ENCODE measurements at places on chromosomes 5 and 9.
A peak's percentile ranks its signal among the peaks of the same experiment; 100 is the strongest.

DNA sequence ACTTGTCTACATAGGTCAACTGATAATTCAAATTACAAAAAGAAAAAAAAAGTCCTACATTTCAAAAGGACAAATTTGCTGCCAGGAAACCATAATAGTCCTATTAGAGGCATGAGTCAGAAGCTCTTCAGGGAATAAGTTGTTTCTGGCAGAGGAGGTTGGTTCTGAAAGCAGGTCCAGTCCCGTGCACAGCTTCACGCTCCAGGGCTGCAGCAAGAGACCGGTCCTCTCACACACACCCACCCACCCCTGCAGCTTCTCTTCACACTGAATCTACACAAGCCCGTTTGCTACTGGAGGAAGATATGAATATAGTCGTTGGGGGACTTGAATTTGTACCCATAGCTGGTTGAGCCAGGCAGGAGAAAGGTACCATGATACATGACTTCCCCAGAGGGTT, 36.9 kb upstream of the SLC1A3 start:
- no peak for DNase-seq

GRCh38 chr9:135589596-135590485, 28.3 kb downstream of the PAEP start:
- no peak for DNase-seq

DNA sequence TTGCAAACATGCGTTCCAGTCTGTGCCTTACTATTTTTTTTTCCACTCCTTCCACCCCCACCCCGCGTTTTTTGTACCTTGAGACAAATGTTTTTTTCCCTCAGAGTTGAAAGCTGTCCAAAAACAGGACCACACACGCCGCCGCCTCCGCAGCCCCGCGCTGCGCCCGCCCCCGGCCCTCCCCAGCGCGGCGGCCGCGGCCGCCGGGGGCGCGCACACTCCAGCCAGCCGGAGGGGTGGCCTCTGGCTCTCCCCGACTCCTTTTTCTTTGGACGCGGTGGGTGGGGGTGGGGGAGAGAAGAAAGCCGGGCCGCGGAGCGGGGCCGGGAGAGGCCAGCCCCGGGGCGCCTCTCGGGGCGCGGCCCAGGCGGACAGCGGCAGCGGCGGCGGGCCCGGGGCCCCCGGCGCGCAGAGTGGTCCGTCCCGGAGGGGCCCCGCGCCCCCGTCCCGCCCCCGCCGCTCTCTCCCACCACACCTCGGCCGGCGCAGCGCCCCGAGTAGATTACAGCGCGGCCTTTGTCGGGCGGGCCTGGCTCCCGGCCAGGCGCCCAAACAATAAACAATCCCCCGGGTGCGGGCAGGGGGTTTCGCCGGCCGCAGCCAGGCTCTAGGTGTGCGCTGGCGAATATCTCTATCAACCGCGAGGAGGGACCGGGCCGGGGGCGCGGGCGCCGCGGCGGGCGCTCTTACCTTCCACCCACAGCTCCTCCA, 10.9 kb downstream of the PTCH1 start:
- DNase-seq = no peak

DNA sequence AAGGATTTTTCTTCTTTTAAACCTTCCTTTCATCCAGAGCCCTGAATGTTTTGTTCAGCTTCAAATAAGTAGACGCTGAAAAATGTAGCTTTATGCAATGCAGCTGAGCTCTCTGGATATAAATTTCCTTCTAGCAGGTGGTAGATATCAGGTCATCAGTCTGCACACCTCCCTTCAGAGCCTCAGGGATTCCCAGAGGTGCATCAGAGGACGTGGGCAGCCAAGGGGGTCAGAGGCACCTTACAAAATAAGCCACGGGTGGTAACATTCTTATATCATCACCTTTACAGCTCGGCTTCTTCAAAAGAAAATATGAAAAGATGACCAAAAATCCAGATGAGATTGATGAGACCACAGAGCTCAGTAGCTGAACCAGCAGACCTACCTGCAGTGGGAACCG, 19.3 kb downstream of the MOCS2 start:
- no peak for DNase-seq

DNA sequence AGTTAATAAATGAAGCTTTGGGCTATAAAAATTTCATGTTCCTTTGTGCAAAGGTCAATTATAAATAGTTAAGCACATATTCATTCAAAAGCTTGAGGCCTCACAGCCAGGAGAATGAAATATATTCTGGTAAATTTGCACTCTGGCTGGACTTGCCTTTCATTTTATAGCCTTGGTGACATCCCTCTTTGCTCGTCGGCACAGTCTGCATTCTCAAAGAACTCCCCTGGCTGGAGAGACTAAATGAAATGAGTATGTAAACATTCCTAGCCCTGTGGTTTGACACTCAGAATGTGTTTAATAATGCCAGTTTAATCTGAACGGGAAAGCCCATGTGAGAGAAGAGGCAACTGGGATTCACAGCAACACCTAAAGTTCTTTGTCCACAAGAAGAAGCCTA, 285.6 kb downstream of the BRINP1 start:
- no peak for DNase-seq

- DNase-seq = no peak
Observed at GRCh38 chr5:136768457-136768856, 403.1 kb upstream of the TRPC7 start.

DNA sequence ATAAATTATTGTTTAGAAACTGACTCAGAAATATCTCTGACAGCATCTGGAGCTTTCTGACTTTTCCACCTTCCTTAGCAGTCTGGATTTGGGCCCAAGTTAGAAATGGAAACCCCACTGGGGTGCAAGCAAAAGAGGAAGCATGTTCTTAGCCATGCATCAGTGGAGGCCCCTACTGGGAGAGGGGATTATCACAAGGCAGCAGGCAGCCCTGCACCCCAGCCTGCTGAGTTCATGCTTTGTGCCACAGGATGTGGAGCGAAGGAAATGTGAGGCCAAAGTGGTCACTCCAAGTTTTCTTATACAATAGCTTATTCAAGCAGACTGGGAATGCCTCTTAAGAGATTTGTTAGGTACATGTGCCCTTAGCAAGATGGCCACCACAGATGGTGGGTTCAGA, 146.5 kb upstream of the TLX3 start:
- peak; percentile 31 for DNase-seq

DNA sequence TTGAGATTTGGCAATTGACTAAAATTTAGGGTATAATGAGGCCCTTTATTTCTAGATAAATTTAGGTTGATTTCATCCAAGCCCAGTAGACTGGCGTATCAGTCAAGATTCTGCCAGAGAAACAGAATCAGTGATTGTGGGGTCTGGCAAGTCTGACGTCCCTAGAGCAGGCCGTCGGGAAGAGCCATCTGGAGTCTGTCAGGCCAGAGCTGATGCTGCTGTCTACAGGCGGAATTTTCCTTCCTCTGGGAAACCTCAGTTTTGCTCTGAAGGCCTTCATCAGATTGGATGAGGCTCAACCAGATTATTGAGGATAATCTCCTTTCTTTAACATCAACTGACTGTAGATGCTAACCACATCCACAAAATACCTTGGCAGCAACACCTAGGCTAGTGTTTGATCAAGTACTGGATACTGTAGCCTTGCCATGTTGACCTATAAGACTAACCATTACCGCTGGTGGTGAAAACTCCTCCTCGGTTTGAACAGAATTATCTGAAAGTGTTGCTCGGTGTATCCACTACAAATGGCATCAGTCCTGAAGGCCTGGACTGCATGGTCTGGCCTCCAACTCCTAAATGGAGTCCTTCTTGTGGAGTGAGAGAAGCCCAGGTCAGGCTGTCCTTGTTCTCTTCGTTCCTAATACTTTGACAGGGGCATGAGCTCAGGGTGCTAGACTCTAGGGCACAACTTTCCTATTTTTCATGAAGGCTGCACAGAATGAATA, 83.2 kb upstream of the ANKH start:
- DNase-seq = no peak

DNA sequence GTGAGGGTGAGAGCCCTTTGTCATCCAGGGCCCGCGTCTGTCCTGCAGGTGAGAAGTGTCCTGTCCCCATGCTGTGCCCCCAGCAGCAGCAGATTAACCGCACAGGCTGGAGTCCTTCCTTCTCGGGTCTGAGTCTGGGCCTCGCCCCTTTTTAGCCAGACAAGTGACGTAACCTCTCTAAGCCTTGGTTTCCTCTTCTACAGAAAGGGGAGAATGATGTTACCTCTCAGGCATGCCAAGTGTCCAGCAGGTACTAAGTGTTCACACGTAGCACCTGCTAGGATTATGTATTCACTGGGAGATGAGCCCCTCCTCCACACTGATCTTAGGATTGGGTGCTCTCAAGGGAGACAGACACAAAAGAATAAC, 6.9 kb downstream of the NEURL1B start:
- no peak for DNase-seq

DNA sequence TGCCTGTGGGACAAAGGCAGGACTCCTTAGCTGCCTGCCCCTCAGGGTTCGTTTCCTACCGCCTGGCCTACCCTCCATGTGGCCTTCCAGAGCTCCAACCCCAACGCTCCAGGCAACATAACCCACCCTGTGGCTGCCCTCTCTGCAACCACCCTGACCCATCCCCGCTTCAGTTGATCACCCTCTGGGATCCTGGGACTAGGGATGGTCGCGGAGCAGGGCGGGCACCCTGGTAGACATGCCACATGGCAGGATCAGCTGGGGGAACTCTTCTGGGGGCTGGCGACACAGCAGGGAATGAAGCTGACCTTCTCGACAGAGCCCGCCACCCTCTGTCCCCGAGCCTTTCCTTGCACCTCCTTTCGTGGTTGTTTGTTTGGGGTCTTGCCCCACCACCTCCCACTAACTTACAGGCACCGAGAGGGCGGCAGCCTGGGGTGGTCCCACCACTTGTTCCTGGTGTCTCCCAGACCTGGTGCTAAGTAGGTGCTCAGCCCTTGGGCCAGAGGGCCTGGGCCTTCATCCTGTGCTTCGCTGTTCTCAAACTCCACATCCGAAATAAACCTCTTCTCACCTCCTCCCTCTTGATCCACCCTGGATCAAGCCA, 243.1 kb downstream of the PBX3 start:
- no peak for DNase-seq

- no peak for DNase-seq
Observed at GRCh38 chr5:149915392-149916260, 29.0 kb downstream of the PDE6A start.

DNA sequence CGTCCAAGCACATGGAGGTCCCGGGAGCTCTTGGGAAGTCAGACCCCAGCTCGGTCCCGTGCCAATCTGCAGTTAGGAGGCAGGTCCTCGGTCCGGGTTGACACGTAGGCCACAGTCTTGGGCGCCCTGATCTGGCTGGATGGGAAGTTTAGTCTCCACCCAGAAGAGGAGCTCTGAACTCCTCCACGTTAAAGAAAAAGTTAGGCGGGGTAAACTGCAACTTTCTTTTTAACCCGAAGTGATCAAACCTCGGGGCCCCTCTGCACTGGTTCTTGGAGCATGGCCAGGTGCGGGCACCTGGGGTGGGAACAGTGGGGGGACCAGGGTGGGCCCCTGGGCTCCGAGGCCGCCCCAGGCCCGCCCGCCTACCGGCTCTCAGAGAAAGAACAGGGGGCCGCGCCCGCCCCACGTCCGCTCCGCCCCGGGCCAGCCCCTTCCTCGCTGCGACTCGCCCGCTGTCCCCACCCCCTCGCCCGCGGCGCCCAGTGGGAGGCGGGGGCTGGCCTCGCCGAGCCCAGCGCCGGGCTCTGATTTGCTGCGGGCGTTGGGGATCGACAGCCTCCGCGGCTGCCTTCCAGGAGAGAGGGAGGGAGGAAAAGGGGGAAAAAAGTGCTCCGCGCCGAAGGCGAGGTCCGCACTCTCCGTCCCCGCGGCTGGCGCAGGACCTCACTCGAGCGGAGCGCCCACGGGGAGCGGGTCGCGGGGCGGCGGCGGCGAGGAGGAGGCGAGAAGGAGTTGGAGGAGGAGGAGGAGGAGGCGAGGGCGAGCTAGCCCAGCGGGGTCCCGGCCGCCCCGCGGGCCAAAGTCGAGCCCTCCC, at the start of gene COL5A1:
Gene COL5A1 (plus strand): TSS at position 631 of the 817 bp plus-strand sequence. CDS start 385 bp downstream, outside the sequence.
- peak; percentile 35 for DNase-seq

DNA sequence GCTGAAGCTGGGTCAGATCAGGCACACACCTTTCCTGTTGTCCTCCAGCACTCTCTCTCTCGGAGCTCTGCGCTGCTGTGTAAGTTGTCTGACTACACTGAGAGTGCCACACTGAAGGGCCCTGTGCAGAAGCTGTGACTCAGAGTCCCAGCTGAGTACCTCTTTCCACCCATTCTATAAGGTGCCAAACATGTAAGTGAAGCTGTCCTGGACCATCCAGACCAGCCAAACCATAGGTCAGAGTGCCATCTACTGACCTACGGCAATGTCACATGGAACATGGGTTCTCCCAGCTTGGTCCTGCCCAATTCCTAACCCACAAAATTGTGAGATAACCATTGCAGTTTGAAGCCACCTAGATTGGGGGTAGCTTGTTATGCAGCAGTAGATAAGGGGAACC, 68.2 kb downstream of the ADCY2 start:
- no peak for DNase-seq

DNA sequence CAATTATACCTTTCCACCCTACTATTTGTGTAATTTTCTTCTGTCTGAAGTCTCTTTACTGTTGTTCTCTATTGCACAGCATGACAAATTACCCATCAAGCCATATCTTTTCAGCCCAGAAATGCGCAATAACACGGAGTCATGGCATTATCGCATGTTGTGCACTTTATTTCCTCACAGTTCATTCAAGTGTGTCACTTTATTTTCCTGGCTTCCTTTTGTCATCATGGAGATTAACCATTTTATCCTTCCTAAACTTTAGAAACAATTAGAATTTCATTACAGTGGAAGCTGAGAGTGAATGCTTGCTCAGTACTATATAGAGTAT, 41.3 kb upstream of the MEF2C start:
- no peak for DNase-seq

- no peak for DNase-seq
Observed at GRCh38 chr9:86668488-86668887, 278.8 kb downstream of the GAS1 start.

- DNase-seq = no peak
Observed at GRCh38 chr5:71652349-71652748, 65.2 kb downstream of the MCCC2 start.

- no peak for DNase-seq
Observed at GRCh38 chr9:96318921-96319565, 17.1 kb upstream of the HSD17B3 start.

- no peak for DNase-seq
Observed at GRCh38 chr9:6132650-6133049, 83.0 kb upstream of the IL33 start.

GRCh38 chr9:74570879-74571512, 73.9 kb downstream of the RORB start:
- DNase-seq = no peak

- no peak for DNase-seq
Observed at GRCh38 chr9:30925635-30926034, 1458.8 kb upstream of the ACO1 start.

GRCh38 chr9:134050726-134051125, 17.1 kb downstream of the BRD3 start:
- no peak for DNase-seq
